Stimulated activated CD8-positive, alpha-beta memory T cell treated with anti-CD3 and anti-CD28 coated beads, Interleukin-15, amount 100 ng/mL, for 24 hours (primary cell): ENCODE measurements at places on chromosomes 6 and 20.

- no peak for DNase-seq
These were observed 587.8 kb downstream of the EPM2A start for GRCh38 chr6:145147559-145147958.

DNA sequence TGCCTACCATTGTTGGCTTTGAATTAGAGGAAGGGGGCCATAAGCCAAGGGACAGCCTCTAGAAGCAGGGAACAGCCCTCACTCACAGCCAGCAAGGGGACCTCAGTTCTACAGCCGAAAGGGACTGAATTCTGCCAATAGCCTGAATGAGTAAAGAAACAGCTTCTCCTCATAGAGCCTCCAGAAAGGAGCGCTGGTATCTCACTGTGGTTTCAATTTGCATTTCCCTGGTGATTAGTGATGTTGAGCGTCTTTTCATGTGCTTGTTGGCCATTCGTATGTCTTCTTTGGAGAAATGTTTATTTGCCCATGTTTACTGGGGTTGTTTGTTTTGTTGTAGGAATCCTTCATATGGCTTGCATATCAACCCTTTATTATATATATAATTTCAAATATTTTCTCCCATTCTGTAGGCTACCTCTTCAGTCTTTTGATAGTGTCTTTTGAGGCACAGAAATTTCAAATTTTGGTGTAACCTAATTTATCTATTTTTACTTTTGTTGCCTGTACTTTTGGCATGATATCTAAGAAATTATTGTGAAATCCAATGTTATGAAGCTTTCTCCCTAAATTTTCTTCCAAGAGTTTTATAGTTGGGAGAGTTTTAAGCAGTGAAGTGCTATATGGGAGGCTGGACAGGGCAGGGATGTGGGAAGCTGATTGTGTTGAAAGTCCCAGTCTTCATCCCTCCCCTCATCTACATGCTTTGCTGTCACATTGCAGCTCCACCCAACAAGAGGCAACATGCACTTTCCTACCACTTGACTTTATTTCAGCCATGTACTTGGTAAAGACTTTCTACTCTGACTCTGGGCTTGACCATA, 82.3 kb upstream of the SHLD1 start:
- DNase-seq = no peak

DNA sequence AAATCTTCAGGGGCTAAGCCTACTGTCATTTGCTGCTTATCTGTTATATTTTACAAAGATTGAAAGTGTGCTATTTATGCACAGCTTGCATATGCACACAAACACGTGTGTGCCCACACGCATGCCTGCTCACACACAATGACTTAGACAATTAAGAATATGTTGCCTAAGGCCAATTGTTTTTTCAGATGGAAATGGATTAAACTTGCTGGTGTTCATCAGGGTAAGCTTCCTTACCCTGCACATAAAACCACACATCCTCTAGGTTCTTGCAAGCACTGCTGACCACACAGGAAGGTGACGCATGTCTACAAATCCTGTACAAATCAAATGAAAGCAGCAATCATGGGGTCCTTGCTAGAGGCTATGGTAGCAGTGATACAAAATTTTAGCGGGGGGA, 58.4 kb downstream of the GJA10 start:
- DNase-seq = no peak

DNA sequence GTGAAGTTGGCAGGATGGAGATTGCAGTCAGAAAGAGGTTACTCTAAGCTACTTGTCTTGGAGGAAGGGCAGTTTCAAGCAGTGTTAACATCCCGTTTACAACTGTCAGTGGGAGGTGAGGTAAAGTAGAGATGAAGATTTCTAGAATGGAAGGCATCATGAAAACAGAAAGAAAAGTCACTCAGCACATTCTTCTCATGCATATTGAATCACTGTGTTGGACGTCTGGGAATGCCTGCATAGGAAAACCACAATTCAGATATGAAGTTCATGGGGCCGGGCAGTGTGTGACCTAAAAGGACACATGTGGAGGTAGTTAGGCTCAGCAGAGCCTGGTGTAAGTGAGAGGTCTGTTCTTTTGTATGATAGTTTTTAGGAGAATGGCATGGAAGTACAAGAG, 73.5 kb upstream of the LAMP5 start:
- DNase-seq = no peak

GRCh38 chr6:170227521-170227983, 63.3 kb downstream of the DLL1 start:
- no peak for DNase-seq

- DNase-seq = no peak
These were observed 222.2 kb downstream of the TMEM242 start for GRCh38 chr6:157101166-157101565.

- DNase-seq = no peak
These were observed 52.1 kb upstream of the DSP start for GRCh38 chr6:7489376-7489775.

GRCh38 chr6:120328521-120328920, 979.0 kb upstream of the MAN1A1 start:
- no peak for DNase-seq

GRCh38 chr6:136710877-136711552, 81.3 kb downstream of the MAP3K5 start:
- DNase-seq = no peak

DNA sequence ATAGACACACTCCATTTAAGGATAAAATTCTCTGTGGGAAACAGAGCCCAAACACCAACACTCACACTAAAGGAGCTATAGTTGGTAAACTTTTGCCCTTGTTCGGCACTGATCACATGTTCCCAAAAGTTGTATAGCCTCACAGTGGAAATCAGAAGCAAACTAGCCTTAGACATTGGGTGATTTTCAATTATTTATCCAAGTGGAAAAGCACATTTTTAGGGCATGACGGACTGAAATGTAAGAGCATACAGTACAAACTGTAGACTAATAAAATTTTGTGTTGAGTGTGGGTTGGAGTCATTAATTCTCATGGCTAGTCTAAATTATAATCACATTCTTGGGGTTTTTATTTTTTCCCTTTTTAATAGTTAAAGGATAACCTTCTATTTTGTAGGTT, 202.4 kb downstream of the MOXD1 start:
- DNase-seq = no peak

GRCh38 chr6:56370561-56371211, 123.3 kb upstream of the COL21A1 start:
- no peak for DNase-seq

GRCh38 chr6:3231247-3232016, 4.0 kb upstream of the TUBB2B start:
- DNase-seq = no peak

DNA sequence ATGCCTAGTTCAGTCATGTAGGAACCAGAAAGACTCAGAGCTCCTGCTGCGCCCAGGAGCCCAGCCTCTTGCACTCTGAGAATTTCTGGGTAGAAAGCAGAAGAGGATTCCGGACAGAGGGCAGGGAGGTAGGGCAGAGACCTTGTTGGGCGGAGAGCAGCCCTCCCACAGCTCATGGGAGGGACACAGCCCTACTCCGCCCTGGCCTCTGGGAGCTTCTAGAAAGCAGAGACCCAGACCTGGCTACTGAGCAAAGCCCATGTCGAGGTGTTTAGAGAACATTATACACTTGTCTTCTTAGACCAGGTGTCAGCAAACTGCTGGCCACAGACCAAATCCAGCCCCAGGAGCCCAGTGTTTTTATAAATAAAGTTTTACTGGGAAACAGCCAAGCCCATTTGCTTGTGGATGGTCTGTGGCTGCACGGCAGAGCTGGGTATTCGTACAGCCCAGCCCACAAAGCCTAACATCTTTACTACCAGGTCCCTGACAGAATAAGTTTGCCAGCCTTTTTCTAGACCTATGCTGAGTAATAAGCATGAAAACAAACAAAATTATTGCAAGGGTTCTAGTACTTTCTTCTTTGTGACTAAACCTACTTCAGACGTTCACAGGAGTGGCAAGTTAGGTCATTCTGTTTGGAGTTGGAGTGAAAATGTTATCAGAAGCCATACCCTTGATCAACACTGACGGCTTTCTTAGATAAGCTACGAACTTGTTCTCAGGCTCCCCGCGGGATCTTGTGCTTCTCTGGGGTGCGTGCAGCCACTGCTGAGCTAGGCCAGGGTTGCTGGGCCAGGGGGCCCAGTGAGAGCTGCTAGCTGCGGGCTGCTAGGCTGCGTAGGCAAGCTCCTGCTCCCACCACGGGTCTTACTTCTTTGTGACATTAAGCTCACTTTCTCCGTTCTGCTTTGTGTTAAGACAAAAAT, 235.1 kb upstream of the FOXQ1 start:
- no peak for DNase-seq

- DNase-seq = no peak
These were observed 114.1 kb upstream of the INSM1 start for GRCh38 chr20:20253744-20254330.

- DNase-seq = no peak
These were observed 9.0 kb downstream of the FKBP1A start for GRCh38 chr20:1383623-1384404.

DNA sequence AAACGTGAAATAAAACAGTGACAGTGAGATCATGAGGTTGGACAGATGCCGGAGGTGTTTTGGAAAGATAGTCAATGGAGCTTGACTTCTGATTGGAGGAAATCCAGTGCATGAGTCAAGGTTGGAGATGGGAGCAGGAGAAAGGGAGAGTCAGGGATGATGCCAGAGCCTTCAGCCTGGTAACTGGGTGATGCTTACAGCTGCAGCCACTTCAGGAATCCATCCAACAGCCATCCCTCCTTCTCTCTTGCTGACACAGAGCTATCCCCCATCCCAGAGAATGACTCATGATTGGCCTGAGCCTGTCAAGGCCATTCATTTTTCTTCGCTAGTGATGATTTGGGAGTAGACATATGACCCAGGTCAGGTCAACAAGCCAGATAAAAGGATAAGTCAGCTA, 112.8 kb downstream of the SAMD5 start:
- no peak for DNase-seq

DNA sequence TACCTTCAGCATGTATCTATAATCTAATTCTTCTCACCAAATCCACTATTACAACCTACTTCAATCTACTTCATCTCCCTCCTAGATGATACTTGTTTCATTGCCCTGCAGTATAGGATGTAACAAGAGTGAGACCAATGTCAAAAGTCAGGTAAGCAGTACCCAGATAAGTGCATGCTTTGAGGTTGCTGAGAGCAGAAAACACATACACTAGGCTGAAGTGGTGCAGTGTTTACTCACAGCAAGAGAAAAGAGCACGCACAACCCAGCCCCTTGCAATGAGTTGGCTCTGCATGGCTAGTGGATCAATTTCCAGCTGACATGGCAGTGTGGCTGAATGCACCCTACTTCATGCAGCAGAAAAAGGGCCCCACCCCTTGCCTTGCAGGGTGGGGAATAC, 199.9 kb downstream of the EPHA7 start:
- no peak for DNase-seq

DNA sequence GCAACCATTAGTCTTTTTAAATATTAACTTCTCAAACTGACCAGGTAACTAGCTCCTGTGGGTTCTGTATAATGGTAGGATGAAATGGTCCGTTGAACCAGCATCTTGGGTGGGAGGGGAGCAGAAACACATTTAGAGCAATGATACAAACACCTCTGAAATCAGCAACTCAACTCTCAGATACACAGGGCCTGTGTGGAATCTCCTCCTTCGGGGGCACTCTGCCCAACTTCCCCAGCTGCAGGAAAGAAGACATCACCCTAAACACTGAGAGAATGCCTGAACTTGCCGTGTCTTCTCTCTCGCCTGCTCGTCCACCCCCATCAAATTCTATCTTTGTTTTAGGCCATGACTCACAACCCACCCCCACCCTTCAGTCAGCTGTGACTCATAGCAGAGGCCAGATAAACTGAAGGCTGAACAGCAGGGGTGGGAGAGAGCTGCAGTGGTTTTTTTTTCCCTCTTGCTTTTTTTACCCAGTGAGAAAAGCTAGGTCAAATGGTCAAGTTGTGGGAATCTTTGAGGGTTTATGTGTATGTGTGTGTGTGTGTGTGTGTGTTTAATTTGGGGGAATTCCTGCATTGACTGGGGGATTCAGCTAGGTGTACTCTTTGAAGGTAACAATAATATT, 593.4 kb upstream of the JAG1 start:
- no peak for DNase-seq

- no peak for DNase-seq
These were observed 710.2 kb upstream of the POU3F2 start for GRCh38 chr6:98124171-98124570.

DNA sequence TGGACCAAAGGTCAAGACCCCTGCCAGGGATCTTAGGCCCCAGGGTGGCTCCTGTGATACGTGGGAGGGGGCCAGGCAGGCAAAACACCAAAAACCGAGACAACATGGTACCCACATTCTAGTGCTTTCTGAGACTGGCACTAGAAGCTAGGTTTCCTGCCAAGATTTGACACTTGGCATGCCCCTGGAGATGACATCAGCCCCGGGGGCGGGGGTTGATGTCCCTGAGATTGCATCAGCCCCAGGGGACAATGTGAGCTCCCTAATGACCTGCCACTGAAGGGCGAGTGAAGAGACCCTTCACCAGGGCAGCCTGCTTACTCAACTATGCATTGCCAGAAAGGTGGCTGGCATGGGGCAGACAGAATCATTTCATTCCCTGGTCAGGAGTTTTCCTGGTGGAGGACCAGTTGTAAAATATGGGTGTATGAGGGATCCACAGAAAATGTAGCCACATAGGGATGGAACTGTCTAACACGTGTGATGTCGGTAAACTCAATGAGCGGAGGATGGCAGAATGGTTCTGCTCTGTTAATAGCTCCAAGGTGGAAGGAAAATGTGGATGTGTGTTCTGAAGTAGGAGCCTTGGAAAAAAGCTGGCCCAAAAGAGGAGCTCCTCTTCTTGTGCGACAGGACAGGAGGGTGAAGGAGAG, 219.7 kb downstream of the UNC5CL start:
- DNase-seq = no peak

- DNase-seq = peak; percentile 26
These were observed 103.6 kb downstream of the PAX1 start for GRCh38 chr20:21808863-21809664.

GRCh38 chr6:52216932-52217575, 27.2 kb downstream of the IL17F start:
- no peak for DNase-seq

DNA sequence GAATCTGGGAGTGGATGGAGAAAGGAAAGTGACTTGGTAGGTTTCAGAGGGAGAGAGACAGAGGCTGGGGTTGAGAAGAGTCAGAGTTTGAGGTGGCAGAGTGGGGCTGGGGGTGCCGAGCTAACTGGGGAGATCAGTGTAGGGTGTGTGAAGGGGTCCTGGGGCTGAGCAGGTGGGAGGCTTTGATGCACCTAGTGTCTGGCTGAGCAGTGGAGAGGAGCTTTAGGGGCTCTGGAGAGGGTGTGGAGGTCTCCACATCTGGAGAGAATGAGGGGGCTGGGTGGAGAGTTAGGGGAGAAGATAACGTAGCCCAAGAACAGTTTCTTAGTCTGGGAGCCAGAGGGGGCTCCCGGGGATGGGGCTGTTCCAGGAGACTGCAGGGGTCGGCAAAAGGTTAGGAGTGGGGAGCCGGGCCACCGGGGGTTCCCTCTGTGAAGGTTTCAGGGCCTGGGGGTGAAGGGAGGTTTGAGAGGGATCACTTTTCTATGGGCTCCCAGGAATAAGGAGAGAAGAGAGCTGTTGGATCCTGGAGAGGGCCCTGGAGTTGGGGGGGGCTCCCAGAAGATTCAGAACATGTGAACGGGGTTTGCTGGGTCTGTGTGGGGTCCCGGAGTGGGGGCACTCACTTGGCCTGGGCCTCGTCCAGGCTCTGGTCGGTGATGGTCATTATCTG, 797 bp downstream of the PBX2 start:
- DNase-seq = no peak
